ENCODE measurements at places on chromosomes 12 and 14.

DNA sequence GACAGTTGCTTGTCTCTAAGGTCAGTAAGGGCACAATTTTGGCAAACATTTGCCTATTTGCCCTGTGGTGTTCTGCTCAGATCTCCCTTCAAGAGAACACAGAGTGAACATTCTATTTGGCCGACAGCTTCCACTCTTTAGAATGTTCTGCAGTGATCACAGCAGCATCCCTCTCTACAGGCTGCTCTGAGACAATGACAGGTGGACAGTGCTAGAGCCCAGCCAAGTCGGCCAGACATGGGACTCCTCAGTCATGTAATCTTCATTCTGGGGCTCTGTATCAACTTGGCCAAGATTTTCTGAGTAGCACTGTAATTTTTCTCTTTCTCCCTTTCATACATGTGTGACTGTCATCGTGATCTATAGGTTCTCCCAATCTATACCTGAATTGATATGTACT is 34.8 kb downstream of the TIMELESS start:
- DNase-seq = no peak

DNA sequence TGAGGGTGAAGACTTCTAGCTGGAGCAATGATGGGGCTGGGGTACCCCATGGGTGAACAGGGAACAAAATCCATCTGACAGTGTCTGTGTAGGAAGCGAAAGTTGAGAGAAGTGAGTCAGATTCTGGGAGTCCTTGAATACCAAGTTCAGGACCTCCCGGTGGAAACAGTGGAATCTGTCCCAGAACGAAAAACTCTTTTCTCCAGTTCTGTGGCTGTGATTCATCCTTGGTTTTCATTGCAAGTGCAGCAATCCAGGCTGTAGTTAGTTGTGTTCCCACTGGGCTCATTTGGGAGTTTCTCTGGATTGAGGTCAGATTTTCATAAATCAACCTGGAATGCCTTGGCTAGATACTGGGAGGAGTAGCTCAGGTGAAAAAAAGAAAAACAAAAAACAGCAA is 120.7 kb downstream of the C12orf75 start:
- DNase-seq = no peak

DNA sequence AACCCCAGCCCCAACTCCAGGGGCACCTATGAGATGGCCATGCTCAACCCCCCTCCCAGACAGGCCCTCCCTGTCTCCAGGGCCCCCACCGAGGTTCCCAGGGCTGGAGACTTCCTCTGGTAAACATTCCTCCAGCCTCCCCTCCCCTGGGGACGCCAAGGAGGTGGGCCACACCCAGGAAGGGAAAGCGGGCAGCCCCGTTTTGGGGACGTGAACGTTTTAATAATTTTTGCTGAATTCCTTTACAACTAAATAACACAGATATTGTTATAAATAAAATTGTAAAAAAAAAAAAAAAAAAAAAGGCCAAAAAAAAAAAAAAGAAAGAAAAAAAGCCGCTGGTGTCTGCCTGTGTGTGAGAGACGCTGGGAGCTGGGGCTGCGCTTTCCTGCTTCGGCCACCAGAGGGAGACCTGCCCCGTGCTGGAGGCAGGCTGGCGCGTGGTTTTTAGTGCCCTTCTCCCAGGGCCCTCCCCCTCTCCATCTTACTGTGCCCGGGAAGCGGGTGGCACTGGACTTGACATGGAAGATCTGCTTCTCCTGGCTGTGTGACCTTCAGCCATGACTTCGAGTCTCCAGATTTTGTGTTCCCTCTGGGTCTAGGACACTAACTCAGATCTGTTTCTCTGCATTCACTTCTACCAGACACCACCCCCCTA is 3.4 kb upstream of the NXPH4 start:
- DNase-seq = peak; percentile 72

- DNase-seq = no peak
Measured at GRCh38 chr12:79883216-79883615, 51.7 kb downstream of the PPP1R12A start.

DNA sequence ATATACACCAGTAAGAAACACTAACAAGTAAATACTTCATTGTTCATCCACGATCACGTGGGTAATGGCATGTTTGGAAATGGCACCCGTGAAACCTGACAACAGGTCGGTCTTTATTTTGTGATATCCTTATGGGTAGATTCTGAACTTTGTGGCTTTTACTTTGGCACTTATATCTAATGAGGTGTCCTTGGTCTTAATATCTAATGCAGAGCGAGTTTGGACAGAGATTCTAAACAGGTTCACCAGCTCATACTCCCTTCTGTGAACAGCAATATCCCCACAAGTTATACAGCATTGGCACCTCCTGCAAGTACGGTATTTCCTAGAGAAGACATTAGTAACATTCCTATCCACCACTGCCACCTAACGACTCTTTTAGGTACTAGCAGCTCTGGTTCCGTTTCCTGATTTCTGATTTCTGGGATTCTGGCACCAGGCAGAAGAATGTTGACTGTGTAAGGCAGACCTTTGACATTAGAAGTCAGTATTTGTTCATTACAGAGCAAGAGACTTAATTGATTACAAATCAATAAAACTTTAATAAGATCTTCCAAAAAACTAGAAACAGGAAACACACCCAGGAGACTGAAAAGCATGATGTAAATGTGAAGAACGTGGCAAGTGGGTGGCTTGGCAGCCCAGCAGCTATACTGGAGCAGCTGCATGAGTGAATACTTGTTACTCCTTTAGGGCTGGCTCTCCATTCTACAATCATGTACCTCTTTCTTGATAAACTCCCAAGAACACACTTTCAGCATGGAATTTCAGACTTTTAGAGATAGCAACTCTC is 2.5 kb downstream of the ANG start:
- DNase-seq = peak; percentile 13

DNA sequence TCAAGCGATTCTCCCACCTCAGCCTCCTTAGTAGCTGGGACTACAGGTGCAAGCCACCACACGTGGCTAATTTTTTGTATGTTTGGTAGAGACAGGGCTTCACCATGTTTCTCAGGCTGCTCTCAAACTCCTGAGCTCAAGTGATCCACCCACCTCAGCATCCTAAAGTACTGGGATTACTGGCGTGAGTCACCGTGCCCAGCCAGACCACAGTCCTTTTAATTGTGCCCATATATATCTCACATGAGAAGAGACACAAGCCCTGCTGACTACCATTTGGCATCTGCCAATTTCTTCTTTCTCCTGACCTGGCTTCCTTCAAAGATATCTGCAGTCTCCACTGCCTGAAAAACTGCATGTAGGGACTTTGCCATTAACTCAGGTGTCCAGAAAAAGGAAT is 142.5 kb downstream of the DPY19L2 start:
- no peak for DNase-seq

DNA sequence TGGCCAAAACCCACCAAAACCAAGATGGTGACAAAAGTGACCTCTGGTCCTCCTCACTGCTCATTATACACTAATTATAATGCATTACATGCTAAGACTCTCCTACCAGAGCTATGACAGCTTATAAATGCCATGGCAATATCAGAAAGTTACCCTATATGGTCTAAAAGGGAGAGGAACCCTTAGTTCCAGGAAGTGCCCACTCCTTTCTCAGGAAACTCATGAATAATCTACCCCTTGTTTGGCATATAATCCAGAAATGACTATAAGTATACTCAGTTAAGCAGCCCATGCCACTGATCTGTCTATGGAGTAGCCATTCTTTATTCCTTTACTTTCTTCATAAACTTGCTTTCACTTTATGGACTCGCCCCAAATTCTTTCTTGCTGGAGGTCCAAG is 43.0 kb upstream of the FUT8 start:
- no peak for DNase-seq

- no peak for DNase-seq
Measured at GRCh38 chr12:5548152-5548943, 116.4 kb downstream of the NTF3 start.

DNA sequence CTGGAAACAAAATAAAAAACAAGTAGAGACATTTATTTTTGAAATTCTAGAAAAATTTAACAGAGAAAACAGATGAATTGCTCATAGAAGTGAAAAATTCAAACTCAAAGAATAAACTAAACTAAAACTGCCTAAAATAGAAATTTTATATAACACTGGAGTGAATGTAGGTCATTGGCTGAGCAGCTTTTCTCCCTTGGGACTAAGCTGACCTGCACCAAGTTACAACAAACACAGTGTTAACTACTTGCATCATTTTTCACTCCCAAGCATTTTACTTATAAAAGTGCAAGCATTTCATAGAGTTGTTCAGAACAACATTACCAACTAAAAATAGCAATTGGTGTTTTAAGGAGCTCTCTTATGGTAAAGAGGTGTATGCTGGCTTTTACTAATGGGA is 298.1 kb downstream of the MED13L start:
- no peak for DNase-seq

- DNase-seq = no peak
Measured at GRCh38 chr14:24921903-24922302, 128.0 kb downstream of the STXBP6 start.

DNA sequence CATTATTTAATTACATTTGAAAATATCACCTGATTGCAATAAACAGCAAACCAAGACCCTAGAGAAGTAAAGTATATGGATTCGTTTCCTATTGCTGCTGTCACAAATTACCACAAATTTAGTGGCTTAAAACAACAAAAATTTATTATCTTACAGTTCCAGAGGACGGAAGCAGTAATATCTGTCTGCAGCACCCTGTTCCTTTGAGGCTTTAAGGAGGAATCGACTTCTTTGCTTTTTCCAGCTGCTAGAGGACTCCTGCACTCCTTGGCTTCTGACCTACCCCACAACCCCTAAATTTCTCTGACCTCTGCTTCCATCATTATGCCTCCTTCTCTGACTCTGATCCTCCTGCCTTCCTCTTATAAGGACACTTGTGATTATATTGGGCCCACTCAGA is 23.8 kb upstream of the PPM1A start:
- no peak for DNase-seq

GRCh38 chr12:103431950-103432349 is 63.8 kb downstream of the C12orf42 start:
- no peak for DNase-seq

DNA sequence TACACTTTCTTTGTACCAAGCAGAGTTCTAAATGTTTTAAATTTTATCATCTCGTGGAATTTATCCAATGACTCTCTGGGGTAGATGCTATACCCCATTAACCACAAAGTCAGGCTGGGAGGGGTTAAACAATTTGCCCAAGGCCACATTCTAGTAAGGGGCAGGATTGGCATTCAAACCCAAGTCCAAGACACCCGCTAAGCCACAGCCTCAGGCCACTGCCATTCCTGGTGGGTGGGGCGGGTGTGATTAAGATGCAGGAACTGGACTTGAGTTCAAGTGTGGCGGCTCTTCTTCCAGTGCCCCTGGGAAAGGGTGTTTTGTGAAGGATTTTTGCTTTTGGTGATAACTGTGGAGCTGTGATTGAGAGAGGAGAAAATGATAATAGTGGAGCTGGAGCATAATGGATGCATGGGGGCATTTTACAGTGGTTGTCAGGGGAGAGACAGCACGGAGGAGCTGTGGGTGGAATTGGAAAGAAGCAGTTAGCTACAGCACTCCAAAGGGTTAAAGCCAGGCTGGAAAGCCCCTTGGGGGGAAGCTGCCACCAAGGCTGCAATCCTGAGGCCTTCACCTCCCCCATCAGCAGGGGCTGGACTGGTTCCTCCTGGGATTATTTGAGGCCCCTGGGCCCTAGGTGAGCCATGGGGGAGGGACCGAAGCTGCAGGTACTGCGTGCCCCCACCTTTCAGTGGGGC is 1.0 kb upstream of the VRTN start:
- DNase-seq = no peak

- no peak for DNase-seq
Measured at GRCh38 chr14:93105362-93105761, 10.4 kb downstream of the ITPK1 start.

DNA sequence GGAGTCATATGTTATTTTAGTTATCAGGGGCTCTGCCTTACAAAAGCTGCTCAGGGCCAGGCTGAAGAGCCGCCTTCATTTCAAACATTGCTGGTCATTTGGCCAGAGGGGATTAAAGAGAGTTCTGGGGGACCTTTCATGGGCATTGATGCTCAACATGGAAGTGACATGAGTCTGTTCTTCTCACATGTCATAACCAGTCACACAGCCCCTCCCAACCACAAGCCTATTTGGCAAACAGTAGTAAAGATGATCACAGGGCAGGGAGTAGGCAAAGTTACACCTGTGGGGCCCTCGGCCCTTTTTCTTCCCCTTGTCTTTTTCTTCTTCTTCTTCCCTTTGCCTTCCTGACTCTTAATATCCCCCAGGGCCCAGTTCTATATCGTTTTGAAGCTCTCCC is 33.3 kb downstream of the CFAP54 start:
- no peak for DNase-seq

DNA sequence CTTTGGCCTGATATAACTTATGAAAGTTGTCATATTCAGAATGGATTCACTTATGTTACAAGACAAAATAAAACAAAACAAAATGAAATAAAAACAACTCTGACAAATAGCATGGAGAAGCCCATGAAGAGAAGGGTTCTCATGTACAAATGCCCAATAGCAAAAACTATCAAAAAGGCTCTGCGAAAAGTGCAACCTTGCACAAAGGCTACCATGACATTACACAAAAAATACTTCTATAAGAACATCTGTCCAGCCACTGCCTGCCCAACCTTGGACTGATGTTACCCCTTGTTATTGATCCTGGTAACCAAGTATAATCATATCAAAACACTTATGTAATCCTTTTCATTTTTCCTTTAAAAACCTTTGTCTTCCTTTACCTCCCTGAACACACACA is 213.0 kb downstream of the ATP23 start:
- no peak for DNase-seq

DNA sequence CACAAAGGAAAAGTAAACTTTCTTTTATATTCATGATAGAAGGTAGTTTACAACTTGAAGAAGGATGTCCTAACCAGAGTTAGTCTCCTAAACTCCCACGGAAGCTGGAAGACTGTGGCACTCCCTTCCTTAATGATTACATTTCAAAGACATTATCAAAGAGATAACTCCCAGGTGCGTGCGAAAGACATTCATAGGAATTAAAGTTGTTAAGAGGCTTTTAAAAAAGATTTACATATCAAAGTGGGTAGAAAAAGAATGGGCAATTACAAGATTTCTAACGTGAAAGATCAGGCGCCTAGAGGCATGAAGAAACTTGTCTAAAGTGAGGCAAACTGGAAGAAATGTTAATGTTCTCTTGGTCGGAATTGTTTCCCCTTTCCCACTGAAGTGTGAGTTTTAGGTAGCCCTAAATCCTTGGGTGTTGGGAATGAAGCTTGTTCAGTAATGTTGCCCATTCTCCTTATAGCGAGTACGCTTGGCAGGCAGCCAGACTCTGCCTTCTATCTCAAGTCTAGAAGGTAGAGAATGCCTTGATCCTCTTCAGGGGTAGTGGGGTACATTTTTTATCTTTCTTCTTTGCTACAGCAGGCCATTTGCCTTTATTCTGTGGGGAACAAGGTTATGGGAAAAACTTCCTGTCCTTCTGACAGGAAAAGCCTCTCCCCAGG is 642.0 kb downstream of the SLC6A15 start:
- DNase-seq = no peak

Data from stimulated activated CD8-positive, alpha-beta memory T cell treated with anti-CD3 and anti-CD28 coated beads, Interleukin-7, amount 100 ng/mL, for 4 hours (primary cell).